ENCODE measurements at places on chromosomes 13 and 19.
A peak's percentile ranks its signal among the peaks of the same experiment; 100 is the strongest.

DNA sequence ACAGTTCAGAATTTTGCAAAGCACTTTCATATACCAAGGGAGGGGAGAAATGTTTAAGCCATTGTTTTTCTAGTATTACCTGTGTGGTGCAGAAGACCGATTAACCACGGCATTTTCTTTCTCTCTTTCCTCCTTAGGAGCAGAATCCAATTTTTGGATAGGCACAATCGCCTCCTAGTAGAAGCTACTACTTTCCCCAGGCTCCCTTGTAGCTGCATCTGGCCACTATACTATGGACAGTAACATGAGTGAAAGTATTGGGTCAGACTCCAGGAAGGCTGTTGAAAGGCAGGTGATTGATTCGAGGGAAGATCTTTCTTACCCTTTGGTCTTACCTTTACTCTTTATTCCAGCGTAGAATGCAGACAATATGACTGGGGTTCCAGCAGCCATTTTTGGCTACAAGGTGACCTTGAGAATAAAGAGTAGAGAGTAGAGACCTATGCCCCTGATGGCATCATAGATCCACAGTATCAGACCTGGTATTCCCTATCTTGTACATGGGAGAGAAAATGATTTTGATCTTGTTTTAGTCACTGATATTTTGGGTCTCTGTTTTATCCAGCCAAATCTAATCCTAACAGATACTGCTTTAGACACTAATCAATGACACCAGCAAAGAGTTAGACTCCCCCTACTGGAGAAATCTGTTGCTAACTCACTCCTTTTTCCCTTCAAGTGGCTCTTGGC, 77.0 kb downstream of the LRRC63 start:
- no peak for DNase-seq

GRCh38 chr13:99507986-99508385, 6.7 kb downstream of the TM9SF2 start:
- DNase-seq = no peak

GRCh38 chr19:54160182-54160811, 776 bp upstream of the LENG1 start:
- DNase-seq = no peak

- no peak for DNase-seq
Observed at GRCh38 chr19:18496980-18497256, 25.0 kb downstream of the ELL start.

- no peak for DNase-seq
Observed at GRCh38 chr19:49456326-49456725, 3.3 kb downstream of the ALDH16A1 start.

DNA sequence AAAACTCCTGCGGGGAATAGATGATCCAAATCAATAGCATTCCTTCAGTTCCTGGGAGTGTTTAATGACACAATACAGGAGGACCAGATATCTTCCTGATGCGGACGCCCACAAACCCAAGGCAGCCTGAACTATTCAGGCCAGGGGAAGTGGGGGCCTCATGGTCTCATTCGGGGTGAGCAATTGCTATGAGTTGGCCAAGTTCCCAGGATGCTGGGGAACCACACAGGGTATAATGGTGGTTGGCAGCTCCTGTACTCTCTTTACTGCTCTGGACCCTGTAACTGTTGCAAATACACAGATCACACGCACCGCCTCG, 401.2 kb downstream of the IRS2 start:
- no peak for DNase-seq

- DNase-seq = no peak
Observed at GRCh38 chr19:21593008-21593481, 87.6 kb downstream of the ZNF429 start.

- DNase-seq = no peak
Observed at GRCh38 chr19:10113964-10114650, 2.6 kb downstream of the P2RY11 start.

GRCh38 chr19:41226874-41227390, 7.9 kb downstream of the AXL start:
- DNase-seq = no peak

GRCh38 chr19:18672606-18673337, 10.7 kb upstream of the CRTC1 start:
- no peak for DNase-seq

DNA sequence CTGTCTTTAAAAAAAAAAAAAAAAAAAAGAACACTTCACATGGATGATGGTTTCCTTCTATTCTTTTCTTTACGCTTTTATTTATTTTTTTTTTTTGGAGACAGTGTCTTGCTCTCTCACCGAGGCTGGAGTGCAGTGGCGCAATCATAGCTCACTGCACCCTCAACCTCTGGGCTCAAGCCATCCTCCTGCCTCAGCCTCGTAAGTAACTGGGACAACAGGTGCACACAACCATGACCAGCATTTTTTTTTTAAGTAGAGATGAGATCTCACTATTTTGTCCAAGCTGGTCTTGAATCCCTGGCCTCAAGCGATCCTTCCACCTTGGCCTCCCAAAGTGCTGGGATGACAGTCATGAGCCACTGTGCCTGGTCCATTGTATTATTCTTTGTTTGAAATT, 24.3 kb downstream of the ANKRD27 start:
- DNase-seq = no peak

DNA sequence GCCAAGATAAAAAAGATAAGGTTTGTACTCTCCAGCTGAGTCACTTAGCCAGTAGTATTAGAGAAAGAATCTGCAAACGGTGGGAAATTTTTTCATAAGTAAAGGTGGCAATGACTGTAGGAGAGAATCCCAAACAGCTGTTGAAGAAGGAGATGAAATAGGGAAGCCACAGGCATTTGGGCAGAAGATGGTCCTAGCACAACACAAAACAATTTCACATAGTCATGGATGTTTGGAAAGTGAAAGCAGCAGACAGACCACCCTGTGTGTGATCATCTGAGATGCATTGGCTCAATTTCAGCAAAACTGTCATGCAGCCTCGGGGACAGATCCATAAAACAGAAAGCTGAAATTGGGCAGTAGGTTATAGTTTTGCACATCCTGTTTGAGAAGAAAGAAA, 2832.4 kb downstream of the PCDH9 start:
- DNase-seq = no peak

GRCh38 chr13:20291675-20292074, 59.6 kb upstream of the GJB6 start:
- DNase-seq = no peak

DNA sequence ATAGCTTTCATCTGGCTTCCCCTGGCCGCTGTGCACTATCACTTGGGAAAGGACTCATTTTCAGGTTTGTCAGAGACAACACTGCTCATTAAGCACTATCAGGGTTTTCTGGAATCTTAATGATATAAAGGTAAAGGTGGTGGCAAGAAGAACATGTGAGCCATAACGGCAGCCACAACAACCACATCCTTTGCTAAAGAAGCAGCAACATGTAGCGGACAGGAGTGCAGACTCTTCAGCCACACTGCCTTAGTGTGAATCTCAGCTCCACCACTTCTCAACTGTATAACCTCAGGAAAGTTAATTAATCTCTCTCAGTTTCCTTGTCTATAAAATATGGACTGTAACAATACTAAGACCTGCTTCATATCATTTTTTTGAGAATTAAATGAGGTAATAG, 24.1 kb upstream of the MIR17HG start:
- DNase-seq = no peak

DNA sequence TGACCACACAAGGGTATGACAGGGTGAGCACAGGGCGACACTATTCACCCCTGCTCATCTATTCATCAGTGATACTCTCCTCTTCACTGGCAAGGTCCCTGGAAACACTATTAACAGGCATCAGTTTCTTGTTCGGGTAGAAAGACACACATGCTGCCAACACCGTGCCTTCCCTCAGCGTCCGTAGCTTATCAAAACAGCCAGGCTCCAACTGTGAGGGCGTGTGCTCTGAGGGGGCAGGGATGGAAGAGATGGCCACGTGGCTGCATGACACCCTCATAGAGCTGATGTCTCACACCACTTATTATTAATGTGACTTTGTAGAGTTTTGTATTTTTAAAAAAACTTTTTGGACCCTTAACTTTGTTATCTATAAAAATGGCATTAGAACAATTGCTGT, 160.3 kb downstream of the ITGBL1 start:
- no peak for DNase-seq

DNA sequence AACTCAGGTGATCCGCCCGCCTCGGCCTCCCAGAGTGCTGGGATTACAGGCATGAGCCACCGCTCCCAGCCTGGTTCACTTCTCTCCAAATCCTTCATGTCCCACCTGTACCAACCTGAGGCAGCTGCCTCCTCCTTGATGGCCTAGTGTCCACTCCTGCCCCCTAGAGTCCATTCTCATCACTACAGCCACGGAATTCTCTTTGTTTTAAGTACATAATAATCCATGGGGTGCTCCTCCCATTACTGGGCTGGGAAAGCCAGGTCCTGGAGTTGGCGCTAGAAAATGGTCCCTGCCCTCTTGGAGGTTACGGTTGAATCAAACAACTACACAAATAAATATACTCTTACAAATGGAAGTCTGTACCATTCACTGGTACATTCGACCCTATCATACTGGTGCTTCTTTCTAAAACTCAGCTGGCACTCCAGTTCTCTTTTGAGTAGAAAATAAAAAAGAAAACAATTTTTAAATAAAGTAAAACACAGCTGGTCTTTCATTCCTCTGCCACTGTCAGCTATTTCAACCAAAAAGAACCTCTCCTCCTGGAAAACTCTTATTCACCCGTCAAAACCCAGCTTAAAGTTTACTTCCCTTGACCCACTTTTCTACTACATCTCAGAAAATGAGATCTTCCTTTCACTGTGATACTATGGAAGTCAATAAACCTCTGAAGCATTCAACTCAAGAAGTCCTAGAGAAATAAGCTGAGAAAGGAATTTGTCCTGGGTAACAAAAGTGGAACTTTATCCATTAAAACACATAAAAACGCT, 22.4 kb upstream of the ARHGEF18 start:
- no peak for DNase-seq

DNA sequence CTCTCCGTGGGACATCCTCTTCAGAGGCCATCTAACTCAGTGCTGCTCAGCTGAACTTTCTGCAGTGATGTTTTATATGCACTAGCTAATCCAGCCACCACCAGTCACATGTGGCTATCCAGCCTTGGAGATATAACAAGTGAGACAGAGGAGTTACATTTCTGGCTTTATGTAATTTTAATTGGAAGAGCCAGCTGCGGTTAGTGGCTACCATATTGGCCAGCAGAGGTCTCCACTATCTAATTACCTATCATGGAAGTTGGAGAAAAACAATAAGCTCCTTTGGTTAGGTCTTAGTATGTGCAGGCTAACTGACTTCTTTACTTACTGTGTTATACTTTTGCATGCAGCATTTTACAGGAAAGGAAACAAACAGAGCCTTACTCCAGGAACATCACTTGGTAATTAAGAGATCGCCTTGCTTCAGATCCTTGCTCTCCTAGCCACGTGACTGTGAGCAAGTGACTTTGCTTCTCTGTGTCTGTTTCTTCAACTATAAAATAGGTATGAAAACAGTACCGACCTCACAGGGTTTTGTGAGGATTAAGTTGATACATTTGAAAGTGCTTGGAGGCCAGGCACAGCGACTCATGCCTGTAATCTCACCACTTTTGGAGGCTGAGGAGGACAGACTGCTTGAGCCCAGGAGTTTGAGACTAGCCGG, 1.6 kb upstream of the KLK10 start:
- no peak for DNase-seq

- peak; percentile 53 for DNase-seq
Observed at GRCh38 chr19:47239610-47240296, 8.8 kb upstream of the BBC3 start.

GRCh38 chr13:113485545-113485944, 5.0 kb downstream of the DCUN1D2 start:
- DNase-seq = no peak

- no peak for DNase-seq
Observed at GRCh38 chr19:29983568-29983967, 41.5 kb downstream of the URI1 start.

DNA sequence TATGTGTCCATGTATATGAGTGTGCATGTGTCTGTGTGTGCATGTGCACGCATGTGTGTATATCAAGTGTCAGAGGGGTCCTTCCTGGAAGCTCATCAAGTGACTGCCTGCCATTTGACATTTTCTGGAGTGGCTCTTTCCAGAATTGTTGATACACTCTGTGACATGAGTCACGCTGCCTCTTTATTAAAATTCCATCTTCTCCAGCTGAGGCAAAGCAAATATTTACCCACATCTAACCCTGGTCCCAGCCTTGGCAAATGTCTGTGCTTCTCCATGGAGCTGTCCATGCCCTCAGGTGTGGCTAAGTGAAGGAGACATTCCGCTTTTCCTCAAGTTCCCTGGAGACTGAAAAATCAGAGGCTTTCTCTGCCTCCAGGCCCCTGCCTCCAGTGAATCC, 88.2 kb upstream of the MBNL2 start:
- no peak for DNase-seq

DNA sequence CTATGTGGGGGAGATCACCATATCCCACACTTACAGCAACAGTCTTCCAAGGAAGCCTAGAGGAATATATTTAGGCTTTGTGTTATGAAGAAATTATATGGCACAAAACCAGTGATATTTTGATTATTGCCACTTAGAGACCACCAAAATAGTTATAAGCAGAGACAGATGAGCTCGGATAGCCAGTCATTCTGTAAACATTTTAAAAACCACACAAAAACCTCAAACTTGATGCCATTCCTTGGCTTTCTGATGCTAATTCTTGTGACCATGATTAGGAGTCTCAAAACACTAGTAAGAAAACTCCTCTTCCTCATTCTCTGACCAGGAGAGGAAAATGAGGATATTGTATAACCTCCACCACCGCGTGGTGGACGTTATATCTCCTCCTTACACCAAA, 496.4 kb downstream of the FOXO1 start:
- no peak for DNase-seq

- DNase-seq = no peak
Observed at GRCh38 chr19:13506471-13506820, at the start of gene CACNA1A. TSS of gene CACNA1A (minus strand) at chr19:13506479. CDS start at chr19:13506224, 255 bp downstream.
